ENCODE measurements at places on chromosomes 3 and 15. TPM values are rescaled to one million over a fixed set of nuclear protein-coding genes. Genes with fewer than 3 reads are reported as not detected.

Gene RHOV
- total RNA-seq: 3.3 TPM

Gene ANKUB1
- not detected for total RNA-seq

Gene NPAP1
- 0.82 TPM for total RNA-seq

Gene ITGB5
- 68.1 TPM for total RNA-seq

Gene CD200
- total RNA-seq: 13.4 TPM

Gene SSUH2
- total RNA-seq: 4.4 TPM

Gene SLC6A1
- 1.6 TPM for total RNA-seq

Gene CCR2
- 4.7 TPM for total RNA-seq

Gene TMPRSS7
- not detected for total RNA-seq

Gene SAMD7
- 0.18 TPM for total RNA-seq

Gene LRRC31
- not detected for total RNA-seq
